GM23248 (cell line): ENCODE measurements at places on chromosomes 5 and 9.

- peak; percentile 89 for DNase-seq
These were observed 15.2 kb downstream of the PTGES start for GRCh38 chr9:129737479-129738274.

DNA sequence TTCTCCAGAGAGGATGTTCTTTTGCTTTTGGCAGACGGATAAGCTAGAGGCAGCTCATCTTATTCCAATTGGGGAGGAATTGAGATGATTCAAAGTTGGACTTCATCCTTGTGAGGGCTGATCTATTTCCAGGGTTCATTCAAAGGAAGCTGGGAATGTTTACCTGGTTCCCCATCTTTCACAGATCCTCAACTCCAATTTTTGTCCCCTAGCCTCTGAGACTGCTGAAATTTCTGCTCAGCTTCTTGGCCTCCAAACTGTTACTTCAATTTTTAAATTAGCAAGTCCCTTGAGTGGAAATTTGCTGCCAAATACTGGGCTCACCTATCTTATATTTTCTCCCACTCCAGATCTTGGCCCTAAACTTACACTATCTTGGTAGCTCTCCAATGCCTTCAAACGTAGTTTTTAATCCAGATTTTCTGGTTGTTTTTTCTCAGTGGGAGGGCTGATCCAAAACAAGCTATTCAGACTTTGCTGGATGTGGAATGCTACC lies 93.9 kb upstream of the NEK6 start:
- no peak for DNase-seq

GRCh38 chr5:177604116-177604521 lies 4.2 kb downstream of the B4GALT7 start:
- no peak for DNase-seq

- peak; percentile 38 for DNase-seq
These were observed at the start of gene SHC3 for GRCh38 chr9:89177944-89178829. SHC3 (minus strand) TSS chr9:89178818; CDS start chr9:89178460, 358 bp downstream.

DNA sequence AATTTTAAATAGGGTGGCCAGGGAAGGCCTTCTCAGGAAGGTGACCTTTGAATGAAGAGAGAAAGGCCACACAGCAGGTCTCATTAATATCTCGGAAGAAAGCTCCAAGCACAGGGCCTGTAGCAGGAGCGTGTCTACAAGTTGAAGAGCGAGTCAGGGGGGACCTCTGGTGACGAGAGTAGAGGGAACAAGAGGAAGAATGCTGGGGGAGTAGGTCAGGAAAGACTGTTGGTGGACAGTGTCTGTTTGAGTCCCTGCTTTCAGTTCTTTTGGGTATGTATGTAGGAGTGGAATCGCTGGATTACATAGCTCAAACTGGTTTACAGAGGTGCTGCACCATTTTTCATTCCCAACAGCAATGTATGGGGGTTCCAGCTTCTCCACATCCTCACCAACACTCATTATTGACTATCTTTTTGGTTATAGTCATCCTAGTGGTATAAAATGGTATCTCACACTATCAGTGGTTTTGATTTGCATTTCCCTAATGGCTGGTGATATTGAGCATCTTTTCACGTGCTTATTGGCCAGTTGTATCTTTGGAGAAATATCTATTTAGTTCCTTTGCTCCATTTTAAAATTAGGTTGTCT lies 55.8 kb downstream of the NUP214 start:
- peak; percentile 8 for DNase-seq

- DNase-seq, result no peak
These were observed 124.3 kb upstream of the PITX1 start for GRCh38 chr5:135158314-135158697.

- no peak for DNase-seq
These were observed 223.0 kb upstream of the NUDT12 start for GRCh38 chr5:103785569-103785968.

DNA sequence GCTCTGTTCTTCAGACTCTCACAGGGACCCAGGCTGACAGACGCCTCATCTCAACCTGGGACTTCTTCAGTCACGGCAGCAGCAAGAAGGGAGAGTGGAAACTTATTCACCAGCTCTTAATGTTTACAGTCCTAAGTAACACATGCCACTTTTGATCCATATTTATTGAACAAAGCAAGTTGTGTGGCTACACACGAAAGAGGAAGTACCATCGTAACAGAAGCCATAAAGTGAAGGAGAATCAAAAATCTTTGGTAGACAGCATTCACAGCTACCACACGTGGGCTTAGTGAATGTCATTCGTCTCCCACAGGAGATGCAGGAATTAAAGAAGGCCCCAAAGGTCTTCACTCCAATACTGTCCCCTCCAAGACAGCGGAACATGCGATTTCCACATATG lies 582.6 kb downstream of the CETN3 start:
- DNase-seq, result no peak

DNA sequence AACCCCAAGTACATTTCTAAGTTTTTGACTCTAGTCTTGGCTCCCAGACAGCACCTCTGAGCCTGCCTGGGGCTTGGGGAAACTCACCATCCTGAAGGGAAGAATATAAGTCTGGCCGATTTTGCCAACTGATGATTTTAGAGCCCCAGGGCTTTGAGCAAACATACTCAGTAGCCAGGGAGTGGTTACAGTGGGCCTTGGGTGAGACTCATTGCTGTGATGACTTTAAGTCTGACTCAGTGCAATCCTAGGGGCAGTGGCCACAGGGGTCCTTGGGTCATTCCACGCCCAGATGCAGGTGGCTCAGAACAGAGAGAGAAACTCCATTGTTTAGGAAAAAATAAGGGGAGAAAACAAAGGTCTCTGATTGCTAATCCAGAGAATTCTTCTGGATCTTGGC lies 312.0 kb upstream of the EDIL3 start:
- DNase-seq, result no peak

- peak; percentile 59 for DNase-seq
These were observed 128.7 kb downstream of the SPOCK1 start for GRCh38 chr5:137370096-137371071.

DNA sequence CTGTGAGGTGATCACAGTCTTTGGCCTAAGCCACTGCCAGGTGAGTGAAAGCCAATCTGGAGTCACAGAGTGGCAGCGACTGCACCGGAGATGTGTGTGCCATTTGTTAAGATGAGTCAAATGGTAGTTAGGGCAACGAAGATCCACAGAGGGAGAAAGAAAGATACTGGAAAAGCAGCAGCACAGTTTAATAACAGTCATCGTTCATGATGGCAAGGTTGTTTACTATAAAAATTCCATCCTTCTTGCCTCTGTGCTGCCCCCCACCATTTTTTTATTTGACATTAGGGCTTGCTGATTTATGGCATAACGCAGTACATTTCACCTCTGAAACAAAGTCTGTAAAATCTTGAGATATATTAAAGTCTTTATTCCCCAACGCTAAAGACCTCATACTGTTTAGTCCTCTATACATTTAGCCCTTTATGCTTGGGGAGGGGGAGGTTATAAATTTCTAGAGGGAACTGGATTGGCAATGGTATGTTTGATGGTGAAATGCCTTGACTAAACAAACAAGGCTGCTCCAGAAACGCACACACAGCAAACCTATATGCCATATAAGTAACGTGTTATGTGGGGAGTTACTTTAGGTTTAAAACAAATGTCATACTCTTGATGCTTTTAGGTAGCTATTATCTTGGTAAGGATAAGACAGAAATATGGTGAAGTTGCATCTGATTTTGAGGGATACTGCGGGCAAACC lies 55.8 kb upstream of the ABL1 start:
- peak; percentile 80 for DNase-seq

- no peak for DNase-seq
These were observed 1813.9 kb upstream of the CDH6 start for GRCh38 chr5:29379619-29380018.

DNA sequence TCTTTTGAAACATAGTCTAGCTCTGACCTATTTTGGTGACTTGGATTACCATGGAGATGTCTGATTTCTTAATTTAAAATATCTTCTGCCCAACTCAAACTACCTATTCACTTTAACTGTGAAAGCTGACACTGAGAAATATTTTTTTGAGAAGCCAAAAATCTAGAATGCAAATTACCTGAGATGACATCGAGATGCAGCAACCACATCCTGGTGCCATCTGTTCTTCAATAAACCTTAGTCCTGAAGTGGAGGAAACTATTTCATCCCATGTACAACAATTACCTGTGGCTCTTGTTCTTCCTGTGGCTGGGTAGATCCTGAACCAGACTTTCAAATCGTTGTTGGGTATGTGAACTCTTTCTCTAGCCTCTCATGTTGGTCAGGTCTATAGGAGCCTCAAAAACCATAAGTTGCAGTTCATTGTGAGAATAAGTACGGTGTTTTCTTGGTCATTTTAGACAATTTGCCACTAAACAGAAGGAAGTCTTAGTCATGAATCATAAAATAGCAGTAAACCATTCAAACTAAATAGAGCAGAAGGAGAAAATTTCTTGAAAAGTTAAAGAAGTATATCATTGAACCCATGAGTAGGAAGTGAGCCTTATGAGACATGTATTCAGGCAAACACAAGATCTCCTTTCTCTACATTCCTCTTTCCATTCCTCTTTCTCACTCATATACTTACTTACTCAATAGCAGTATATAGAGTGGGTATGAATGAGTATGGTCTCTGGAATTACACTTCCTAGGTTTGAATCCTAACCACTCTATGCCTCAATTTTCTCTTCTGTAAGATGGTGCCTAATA lies 176.0 kb downstream of the HMHB1 start:
- no peak for DNase-seq

DNA sequence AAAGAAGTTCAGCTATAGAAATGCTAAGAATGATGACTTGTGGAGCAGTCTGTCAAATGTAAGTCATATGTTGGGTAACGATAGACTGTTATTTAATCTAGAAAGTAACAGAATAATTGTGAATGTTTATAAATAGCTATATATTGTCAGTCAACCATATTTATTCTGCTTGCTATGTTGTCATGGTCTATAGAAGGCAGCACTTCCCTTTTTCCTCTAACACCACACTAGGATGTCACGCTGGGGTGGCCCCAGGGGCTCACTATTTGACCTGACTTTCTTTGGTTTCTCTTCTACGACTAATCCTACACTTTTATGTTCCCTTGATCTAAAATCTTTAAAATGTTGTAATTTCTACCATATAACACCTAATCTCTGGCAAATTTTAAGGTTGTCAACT lies 20.5 kb downstream of the ERAP2 start:
- DNase-seq, result no peak

DNA sequence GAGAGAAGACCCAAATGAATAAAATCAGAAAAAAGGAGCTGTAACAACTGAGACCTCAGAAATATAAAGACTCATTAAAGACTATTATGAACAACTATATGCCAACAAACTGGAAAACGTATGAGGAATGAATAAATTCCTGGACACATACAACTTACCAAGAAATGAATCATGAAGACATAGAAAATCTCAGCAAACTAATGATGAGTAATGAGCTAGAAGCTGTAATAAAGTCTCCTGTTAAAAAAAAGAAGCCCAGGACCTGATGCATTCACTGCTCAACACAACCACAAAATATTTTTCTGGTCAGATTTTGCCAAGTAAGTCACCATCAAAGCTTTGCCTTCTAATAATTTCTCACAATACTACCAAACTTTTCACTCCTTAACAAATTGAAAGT lies 666.7 kb downstream of the LRRC70 start:
- DNase-seq, result peak; percentile 70

DNA sequence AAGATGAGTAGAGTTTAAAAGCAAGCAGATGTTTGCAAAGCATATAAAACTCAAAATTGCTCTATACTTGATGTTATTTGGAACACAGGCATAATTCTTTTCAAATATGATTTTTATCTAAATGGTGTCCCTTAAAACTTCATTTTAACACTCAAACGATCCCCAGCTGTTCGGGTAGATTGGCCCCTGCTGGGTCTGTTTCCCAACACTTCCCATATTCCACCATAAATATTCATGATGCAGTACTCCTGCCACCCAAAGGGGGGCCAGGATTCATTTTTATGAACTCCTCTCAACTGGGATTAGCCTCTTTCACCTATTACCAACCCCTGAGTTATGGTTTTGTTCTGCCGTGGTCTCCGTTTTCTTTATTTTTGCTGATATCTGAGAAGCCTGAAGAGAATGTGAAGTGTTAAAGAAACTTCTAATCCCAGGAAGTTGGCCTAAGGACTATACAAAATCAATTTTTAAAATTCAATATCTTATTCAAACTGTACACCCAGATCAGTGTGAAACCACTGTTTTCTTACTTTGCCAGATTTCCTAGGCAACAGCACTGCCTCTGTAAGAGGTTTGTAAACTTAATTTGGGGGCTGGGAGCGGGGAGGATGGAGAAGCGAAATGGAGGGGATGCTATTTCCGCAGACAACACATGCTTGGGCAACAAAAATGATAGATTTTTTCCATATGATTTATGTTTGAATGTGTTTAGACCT lies 384.1 kb downstream of the DMRT2 start:
- DNase-seq, result peak; percentile 24

DNA sequence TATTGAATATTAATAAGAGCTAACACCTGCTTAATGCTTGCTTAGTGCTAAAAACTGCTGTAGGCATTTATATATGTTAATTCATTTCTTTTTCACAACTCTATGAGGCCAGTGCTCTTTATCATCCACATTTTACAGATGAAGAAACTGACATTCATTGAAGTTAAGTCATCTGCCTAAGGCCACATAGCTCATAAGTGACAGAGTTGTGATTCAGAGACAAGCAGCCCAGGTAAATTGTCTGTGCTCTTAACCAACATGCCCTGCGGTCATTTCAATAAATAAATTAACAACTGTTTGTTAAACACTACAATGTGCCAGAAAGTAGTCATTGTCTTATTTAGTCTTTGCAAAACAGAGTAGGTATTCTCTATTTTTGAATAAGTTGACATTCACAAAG lies 1354.4 kb upstream of the C9orf72 start:
- DNase-seq, result no peak

DNA sequence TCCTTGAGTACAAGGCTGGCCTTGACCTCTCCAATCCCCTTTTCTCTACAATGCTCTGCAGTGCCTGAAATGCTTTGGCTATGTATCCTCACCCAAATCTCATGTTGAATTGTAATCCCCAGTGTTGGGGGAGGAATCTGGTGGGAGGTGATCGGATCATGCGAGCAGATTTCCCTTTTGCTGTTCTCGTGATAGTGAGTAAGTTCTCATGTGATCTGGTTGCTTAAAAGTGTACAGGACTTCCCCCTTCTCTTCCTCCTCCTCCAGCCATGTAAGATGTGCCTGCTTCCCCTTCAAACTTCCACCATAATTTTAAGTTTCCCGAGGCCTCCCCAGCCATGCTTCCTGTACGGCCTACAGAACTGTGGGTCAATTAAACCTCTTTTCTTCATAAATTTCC lies 28.5 kb upstream of the AKNA start:
- DNase-seq, result no peak

- DNase-seq, result peak; percentile 22
These were observed 67.4 kb upstream of the TBC1D9B start for GRCh38 chr5:179974946-179975712.
